NCI-H187 treated with DMSO at 0.1 percent for 48 hours (cell line): ENCODE measurements at places on chromosomes 3 and 15.

GRCh38 chr15:39388118-39388517 lies 192.8 kb upstream of the THBS1 start:
- no peak for DNase-seq

DNA sequence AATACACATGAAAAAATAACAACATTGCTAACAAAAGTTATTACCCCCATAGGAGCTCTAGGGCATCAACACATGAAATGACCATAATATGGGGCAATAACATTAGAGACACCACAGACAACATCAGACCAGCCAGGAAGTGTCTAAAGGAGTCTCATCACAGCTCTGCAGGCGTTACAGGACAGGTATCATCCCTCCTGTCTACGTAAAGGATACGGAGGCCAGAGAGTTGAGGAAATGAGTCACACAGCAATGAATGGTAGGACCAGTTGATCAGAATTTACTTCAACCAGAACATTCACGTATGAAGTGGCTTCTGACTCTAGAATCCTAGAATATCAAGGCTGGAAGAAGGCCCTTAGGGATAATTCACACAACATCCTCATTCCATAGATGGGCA lies 1.8 kb downstream of the NME9 start:
- no peak for DNase-seq

- no peak for DNase-seq
These were observed 1.6 kb downstream of the BDH1 start for GRCh38 chr3:197554196-197554561.

- no peak for DNase-seq
These were observed 26.2 kb downstream of the SLC2A2 start for GRCh38 chr3:171000281-171000680.

GRCh38 chr3:150237490-150237889 lies 170.6 kb upstream of the TSC22D2 start:
- DNase-seq: no peak

DNA sequence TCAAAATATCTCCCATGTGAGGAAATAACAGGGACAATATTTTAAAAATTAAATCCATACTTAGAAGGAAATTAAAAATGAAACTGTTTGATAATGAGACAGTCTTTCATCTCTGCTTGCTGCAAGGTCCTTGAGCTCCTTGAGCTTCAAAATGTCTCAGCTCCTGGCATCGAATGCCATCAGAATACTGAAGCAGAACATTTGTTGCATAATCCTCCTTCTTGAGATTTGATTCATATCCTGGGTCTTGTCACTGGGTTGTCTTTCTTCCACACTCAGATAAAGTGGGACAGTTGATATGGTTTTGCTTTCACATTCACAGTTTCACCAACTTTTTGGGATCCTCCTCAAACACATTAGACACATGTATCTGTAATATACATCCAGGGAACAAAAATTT lies 27.8 kb downstream of the COL8A1 start:
- DNase-seq: no peak

DNA sequence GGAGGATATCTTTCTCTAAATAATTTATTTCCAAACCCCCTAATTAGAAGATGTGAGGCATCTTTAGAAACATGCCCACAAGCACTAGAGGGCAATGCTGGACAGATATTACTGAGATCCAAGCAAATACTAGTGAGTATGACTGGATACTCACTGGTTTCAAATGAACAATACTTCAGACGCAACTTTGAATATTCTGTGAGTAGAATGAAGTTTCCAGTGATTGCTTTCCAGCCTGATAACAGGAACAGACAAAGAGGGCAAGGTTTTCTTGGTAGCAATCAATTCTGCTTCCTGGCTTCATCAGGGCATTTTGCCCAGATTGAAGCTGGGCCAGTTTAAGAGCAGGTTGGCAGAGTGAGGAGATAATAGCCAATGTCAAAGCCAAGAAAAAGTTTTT lies 442.6 kb upstream of the PDZRN3 start:
- DNase-seq: no peak
